ENCODE measurements at places on chromosomes 13 and 19.

DNA sequence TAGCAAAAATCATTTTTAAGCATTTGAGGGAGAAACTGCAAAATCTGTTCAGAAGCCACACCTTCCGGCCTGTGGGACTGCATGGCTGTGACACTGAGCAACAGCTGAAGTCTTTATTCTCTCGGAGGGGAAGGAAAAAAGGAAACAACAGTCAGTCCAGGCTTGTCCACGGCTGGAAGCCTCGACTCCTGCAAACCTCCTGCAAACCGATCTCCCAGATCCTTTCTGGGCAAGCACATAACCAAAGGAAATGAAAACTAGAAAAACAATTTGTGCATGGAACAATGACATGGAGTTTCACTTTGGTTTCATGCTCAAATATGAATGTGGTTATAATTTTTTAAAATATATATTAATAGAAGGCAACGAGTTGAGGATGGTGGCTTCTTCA lies 1.0 kb downstream of the COL4A1 start:
- DNase-seq = no peak

DNA sequence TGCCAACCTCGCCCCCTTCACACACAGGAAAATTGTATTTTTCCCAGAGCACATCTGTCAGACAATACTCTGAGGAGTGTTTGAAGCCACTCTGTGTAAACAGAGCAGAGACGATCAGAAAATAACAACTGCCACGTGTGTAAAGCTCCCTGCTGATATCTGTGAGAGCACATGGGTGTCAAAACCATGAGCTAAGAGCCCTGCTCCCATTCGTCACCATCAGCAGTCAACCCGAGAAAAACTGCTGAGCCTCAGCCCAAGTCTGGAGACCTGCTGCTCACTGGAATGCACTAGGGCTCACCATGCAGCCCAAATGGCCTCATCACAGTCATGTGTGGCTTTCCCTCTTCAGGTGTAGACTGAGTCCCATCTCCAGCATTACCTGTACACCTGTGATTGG lies 304.1 kb downstream of the FGF14 start:
- DNase-seq = no peak

DNA sequence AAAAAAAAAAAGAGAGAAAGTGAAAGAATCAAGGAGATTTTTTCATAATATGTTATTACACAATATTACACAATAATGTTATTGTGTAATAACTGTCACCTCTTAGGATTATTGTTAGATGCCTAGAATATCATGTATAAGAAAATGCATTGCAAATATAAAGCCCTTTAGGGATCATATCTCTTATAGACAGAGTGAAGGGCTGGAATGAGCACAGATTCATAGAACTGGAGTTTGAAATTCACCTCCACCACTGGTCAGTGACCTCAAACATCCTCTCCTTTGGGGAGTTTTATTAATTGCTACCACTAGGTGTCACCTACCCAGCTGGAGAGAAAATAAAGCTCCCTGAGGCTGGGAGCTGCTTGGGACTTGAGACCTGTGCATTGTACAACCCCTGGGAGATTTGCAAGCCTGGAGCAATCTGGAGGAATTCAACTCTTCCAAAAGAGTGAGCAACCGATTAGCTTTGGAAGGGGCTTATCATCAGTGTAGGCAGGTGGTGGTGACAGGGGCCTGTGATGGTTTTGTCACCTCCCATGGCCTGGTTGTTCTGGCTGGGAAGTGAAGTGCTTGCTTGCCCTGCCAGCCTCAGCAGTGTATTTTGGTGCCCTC lies 30.3 kb upstream of the FRY start:
- no peak for DNase-seq

DNA sequence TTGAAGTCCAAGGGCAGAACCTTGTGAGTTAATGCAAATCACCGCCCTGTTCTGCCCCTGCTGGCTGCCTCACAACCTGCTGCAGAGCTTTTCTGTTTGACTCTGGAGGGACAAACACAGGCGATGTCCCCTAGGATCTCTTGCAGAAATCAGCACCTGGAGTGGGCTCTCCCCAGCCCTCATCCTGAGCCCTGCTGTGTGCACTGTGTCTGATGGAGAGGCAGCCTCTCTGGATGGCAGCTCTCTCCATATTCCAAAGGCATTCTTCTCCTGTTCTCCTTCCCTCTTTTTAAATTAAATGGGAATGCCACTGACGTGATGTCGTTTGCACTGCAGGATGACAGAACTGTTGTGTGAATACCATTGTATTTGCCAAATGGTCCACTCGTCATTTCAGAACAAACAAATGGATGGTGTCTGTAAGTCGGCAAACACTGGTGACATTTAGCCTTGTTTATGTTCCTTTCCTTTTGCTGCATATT lies 184.1 kb downstream of the ZNF536 start:
- DNase-seq = no peak

DNA sequence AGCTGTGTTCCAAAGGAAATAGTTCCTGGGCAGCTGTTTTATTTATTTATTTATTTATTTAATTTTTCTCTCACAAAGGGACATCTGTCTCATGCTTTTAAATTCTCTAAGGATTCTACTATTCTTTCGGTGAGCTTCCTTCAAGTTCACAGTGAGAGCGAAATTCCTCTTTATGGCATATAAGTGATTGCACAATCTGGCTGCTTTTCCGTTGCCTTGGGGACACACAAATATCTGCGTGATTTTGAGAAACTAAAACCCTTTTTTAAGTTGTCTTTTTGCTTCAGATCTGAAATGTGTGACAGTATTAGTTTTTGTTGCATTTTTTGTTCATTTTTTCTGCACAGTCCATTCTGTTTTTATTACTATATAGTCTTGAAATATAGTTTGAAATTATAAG lies 19.2 kb downstream of the ZNF486 start:
- no peak for DNase-seq

GRCh38 chr19:2488405-2488941 lies 12.5 kb downstream of the GADD45B start:
- no peak for DNase-seq

- DNase-seq = no peak
Measured at GRCh38 chr13:80339912-80340650, 845 bp downstream of the SPRY2 start.

GRCh38 chr19:42349378-42350107 lies 24.1 kb downstream of the MEGF8 start:
- no peak for DNase-seq

- DNase-seq = no peak
Measured at GRCh38 chr13:72125561-72125960, 258.6 kb upstream of the DACH1 start.

GRCh38 chr13:50809133-50810090 lies 34.1 kb downstream of the DLEU7 start:
- no peak for DNase-seq

GRCh38 chr13:46126552-46127357 lies 21.9 kb upstream of the CPB2 start:
- DNase-seq = peak; percentile 74

GRCh38 chr13:112903071-112903577 lies 65.9 kb upstream of the MCF2L start:
- DNase-seq = no peak

GRCh38 chr19:7900931-7901330 lies 2.7 kb upstream of the MAP2K7 start:
- DNase-seq = no peak

GRCh38 chr13:51451467-51452360 lies 1.1 kb downstream of the INTS6 start:
- DNase-seq = peak; percentile 79

DNA sequence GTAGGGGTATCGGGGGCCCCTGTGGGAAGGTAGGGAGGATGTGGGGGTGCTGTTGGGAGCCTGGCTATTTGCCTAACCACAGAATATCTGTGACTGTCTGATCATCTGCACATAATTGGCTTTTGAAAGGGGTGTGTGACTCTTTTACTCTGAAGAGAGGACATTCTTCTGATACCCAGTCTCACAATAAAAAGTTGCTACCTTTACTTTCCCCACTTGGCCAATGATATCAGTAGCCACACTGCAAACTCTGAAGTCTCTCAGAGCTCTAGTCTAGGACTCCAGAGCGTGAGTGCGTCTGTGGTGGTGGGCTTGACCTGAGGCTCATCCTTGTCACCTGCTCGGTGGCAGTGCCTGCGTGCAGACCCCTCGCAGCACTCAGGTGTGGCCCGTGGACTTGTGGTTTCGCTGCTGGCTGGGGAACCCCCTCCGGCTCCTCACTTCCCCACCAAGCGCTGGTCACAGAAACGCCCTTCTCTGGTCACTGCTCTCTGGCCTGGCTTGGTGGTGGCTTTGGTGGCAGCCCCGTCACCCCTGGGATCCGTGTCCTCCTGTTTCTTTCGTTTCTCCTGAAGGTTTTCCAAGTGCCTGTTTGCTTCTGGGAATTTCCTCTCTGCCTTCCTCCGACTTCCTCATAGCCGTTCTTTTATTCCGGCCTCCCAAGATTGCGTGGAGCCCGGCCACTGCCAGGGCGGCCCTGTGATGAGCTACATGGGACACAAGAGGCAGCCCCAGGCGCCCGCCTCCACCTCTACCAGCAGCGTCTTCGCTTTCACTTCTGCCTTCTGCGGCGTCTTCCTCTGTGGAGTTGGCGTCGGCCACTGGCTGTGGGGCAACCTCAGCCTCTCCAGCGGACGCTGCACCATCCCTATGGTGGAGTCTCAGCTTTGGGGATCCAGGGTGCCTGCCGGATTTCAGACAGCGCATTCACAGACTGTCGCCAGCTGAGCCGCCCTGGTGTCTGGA lies 78.0 kb downstream of the ATP11A start:
- DNase-seq = no peak

GRCh38 chr13:101767131-101767530 lies 314.7 kb downstream of the ITGBL1 start:
- DNase-seq = no peak

GRCh38 chr19:7507884-7508283 lies 8.0 kb upstream of the ZNF358 start:
- peak; percentile 36 for DNase-seq

GRCh38 chr13:50991579-50992521 lies 82.3 kb downstream of the RNASEH2B start:
- no peak for DNase-seq

- no peak for DNase-seq
Measured at GRCh38 chr13:108425056-108425455, 155.5 kb downstream of the TNFSF13B start.

- DNase-seq = peak; percentile 72
Measured at GRCh38 chr19:926589-927350, 935 bp downstream of the ARID3A start.

DNA sequence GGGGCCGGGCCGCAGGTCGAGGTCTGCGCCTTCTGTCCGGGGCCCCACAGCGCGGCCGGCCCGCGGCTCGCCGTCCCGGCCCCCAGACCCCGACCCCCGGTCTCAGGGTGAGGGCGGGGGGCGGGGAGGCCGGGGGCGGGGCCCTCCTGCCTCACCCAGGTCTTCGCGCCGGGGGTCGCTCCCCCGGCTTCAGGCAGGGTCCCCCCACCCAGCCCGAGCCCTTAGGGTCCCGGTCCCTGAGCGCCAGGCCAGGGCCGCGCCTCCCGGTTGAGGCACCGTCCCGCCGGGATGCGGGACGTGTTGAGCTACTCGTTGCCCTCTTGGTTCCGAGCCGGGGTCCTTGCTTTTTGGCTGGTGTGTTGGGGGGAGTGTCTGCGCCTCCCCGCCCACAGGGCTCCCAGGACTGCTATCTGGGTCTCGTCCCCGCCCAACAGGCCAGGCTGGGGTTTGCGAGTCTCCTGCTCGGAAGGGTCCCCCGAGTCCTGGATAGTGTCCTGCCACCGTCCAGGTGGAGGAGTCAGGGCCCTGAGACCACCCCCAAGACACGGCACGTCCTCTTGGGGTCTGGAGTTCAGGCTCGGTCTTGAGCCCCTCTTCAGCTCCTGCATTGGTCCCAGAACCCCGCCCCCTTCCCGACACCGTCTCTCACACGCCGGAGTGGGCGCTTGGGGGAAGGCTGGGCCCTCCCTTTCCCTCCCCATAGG lies 452 bp downstream of the PIAS4 start:
- DNase-seq = peak; percentile 46

- no peak for DNase-seq
Measured at GRCh38 chr19:30670011-30670329, 297.8 kb downstream of the ZNF536 start.

DNA sequence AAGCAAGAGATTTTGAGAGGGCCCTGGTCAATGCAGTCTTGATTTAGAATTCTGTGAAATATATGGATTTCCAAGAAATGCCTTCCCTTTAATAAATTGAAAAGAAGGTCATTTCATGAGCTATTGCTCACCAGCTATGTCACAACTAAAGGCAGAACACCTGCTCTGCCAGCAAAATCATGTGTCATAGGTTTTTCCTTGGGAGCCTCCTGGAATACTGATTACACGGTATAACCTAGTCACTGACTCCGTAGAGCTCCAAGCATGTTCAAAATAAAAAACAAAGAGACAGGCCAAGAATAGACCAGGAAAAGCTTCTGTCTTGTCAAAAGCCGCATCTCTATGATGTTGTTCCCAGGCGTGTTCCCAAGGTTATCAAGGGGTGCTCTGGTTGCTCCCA lies 45.5 kb downstream of the HSPH1 start:
- DNase-seq = no peak

- DNase-seq = no peak
Measured at GRCh38 chr13:58144616-58145015, 513.1 kb downstream of the PCDH17 start.

DNA sequence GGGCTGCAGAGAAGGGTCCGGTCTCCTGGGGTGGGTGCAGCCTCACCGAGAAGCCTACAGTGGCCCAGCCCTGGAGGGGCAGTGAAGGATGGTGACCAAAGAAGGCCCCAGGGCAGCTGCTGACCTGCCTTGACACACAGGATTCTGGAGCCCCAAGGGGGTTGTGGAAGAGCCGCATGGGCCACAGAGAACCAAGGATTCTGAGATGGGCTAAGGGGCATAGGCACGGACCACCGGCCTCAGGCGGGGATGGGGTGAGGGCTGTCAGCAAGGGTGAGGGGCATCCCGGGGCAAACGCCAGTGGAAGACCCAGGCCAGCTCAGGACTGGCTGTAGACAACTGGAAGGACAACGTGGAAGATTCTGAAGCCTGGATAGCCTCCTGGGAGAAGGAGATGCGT lies 151.6 kb downstream of the TEX29 start:
- no peak for DNase-seq

GRCh38 chr19:7815325-7815724 lies 14.7 kb upstream of the EVI5L start:
- no peak for DNase-seq

DNA sequence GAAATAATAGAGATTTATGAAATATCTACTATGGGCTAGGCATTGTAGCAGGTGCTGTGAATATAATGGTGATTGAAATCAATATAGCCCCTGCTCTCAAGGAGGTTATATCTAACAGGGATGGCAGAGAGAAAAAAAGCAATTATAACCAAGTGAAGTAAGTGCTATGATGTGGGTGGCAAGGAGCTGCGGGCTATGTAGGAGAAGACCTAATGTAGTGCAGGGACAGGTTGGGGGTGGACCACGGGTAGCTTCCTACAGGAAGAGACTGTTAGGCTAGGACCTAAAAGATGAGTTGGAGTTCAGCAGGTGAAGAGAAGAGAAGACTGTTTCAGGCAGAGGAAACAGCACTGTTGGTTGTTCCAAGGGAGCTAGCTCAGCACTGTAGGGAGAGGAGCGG lies 311.0 kb downstream of the KCNRG start:
- DNase-seq = no peak

DNA sequence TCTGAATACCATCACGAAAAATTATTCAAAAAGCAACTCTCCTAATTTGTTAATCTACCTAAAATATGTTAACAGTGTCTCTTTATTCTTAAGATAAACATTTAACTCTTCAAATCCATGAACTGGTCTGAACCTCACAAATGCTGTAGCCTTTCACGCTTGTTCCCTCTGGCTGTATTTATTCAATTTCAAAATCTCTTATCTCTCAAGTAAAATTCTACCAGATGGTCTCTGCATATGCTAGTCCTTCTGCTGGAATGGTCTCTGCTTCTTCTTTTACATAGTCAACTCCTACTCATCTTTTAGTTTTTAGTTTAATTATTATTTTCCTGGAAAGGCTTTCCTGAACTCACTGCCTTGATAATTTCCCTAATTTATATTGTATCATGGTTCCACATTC lies 232.9 kb upstream of the PCDH20 start:
- no peak for DNase-seq

GRCh38 chr19:4951656-4952055 lies 17.3 kb upstream of the KDM4B start:
- DNase-seq = no peak
